Heart right ventricle (tissue), 16 donors: ENCODE measurements at places on chromosomes 2 and 18.
A peak's percentile ranks its signal among the peaks of the same experiment; 100 is the strongest.

DNA sequence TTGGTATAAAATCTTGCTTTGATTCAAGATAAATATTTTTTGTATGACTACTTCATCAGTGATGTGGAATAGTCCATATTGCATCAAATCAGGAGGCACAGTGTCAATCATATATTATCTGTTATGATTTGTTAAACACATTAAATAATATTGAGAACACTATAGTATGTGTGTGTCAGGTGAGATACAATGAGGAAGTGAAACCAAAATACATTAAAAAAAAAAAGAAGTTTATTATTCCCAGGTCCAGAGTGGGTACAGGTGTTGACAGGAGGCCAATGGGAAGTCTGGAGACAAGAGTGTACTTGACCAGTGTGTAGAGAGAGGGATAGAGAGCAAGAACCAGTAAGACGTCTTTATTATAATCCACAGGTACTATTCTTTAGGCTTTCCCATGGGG is 292.6 kb downstream of the FSIP2 start:
- no peak for DNase-seq

GRCh38 chr2:238570926-238571325 is 144.2 kb downstream of the ASB1 start:
- no peak for DNase-seq

GRCh38 chr2:105329561-105330495 is at the start of gene TGFBRAP1:
Gene TGFBRAP1, minus strand, starts transcription at chr2:105329735. Its CDS starts 21,434 bp downstream, at chr2:105308301.
- DNase-seq: peak; percentile 60

- no peak for DNase-seq
These were observed 306.9 kb downstream of the ZNF516 start for GRCh38 chr18:76188097-76188496.

DNA sequence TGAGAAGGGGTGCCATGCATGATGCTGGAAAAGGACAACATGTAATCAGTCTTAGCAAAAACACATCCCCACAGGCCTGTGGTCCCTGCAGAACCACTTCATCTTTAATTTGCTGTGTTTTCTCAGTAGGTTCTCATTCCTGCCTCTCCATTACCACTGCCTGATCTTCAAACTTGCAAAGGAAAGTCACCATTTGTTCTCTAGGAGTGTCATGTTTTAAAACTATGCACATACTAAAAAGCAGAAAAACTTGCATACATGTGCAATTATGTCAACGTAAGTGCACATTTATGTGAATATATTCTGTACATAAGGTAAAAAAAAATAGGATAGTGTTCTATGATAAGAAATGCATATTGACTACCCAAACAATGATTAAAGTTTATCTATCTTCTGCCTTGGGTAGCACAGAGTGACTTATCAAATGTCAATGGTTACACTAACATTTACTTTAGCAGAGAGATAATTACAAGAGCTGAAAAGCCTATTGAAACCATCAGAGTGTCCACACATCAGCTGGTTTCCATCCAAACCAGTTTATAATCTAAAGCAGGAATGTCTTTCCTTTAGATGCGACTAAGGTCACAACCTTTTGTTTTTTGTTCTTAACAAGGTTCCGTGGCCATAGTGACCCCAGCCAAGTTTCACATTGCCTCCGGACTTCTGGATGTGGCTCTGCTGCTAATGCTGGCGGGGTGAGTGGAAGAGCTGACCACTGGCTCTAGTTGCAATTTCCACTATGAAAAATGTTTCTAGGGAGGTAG is 58.7 kb upstream of the RMDN2 start:
- DNase-seq: no peak

DNA sequence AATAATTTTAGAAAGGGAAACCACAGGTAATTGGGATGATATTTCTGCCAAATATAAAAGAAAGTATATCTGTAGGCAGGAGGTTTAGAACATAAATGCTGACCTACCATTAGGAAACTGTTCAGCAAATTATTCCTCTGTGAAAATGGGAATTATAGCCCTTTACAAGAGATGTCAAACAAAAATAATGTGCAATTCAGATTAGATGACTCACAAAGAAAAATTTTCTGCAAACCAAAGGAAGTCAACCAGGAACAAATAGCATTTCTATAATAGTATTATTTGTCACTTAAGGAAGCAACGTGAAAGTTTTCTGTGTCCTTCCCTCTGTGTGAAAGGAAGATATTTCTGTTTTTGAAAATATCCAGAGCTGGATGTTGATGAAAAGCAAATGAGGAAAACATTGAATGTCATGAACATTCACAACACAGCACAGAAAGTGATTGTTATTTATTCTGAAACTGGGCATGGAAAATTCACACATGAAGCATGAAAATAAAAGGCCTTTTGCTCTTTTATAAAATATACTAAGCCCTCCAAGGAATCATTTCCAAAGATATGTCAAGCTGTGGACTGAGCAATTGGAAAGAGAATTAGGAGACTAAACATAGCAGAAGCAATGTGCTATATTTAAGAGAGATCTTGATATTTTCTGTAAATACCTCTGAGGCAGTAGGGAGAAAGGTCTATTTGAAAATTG is 57.9 kb upstream of the SPHKAP start:
- no peak for DNase-seq

GRCh38 chr18:23710946-23711345 is 21.7 kb downstream of the LAMA3 start:
- DNase-seq: no peak

DNA sequence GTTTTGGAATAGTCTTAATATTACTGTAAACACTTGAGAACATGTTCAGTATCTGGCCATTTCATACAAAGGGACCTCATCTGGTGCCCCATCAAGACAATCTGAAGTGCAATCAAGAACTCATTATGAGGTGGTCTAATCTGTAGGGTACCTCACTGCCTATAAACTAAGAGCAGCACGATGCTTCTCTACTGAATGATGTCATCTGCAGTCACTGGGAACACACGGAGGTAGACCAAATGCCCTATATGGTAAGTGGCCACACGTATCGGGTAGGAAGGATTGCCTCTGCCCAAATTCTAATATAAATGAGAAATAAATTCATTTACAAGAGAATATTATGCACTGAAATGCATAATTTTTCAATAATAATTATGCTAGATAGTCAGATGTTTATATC is 90.4 kb downstream of the SLC8A1 start:
- DNase-seq: no peak

DNA sequence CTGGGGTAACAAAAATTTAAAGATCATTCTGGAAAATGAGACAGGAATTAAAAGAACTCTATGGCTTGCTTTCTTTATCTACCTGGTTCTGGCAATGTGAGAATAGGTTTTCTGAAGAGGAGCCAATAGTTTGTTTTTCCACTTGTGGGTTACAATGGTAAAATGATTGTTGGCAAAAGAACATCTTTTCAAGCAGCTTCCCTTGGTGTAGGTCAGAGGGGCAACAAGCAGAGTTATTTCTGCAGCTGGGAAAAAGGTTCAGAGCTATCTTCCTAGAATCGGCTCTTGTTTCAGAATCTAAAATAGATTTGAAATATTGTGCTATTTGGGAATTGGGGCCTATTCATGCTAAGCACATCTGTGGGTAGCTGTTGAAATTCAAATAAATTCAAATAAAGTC is 11.5 kb upstream of the TSPYL6 start:
- DNase-seq: no peak

GRCh38 chr18:27276886-27277285 is 91.8 kb upstream of the CHST9 start:
- no peak for DNase-seq

GRCh38 chr2:67186871-67187270 is 210.3 kb upstream of the ETAA1 start:
- no peak for DNase-seq

- DNase-seq: no peak
These were observed 306.7 kb upstream of the CHAC2 start for GRCh38 chr2:53460937-53461336.

- no peak for DNase-seq
These were observed 204.6 kb downstream of the TNS1 start for GRCh38 chr2:217798191-217798590.

- peak; percentile 15 for DNase-seq
These were observed 63.2 kb downstream of the ZEB2 start for GRCh38 chr2:144456680-144457079.
